ENCODE measurements at places on chromosomes 1 and 21.

- no peak for DNase-seq
Measured at GRCh38 chr21:41195311-41195710, 27.4 kb downstream of the BACE2 start.

GRCh38 chr1:186404454-186405051 is 28.9 kb downstream of the ODR4 start:
- DNase-seq, result no peak

DNA sequence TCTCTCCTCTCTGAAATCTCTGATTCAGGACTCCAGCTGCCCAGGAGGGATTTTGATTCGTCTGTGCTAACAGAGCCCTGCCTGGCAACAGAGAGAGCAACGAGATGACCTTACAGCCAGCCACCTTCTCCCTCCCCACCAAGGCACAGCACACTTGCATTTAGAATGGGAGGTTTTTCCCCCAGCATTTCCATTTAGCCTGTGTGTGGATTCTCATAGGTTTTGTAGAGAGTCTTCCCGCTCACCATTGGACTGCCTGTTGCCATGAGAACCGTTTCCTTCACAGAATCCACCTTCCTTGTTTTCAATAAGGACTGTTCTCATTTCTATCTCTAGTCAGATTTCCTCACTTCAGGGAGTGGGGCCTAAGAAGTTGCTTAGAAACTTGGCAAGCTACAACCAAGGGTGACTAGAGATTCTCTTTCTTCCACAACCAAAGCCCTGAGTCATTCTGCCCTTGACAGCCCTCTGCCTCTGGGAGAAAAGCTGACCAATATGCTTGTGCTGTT is 5.8 kb upstream of the IKBKE start:
- DNase-seq, result no peak

GRCh38 chr1:183027031-183027430 is 3.8 kb downstream of the LAMC1 start:
- no peak for DNase-seq
